T-helper 1 cell (primary cell): ENCODE measurements at places on chromosomes 6 and 20.

DNA sequence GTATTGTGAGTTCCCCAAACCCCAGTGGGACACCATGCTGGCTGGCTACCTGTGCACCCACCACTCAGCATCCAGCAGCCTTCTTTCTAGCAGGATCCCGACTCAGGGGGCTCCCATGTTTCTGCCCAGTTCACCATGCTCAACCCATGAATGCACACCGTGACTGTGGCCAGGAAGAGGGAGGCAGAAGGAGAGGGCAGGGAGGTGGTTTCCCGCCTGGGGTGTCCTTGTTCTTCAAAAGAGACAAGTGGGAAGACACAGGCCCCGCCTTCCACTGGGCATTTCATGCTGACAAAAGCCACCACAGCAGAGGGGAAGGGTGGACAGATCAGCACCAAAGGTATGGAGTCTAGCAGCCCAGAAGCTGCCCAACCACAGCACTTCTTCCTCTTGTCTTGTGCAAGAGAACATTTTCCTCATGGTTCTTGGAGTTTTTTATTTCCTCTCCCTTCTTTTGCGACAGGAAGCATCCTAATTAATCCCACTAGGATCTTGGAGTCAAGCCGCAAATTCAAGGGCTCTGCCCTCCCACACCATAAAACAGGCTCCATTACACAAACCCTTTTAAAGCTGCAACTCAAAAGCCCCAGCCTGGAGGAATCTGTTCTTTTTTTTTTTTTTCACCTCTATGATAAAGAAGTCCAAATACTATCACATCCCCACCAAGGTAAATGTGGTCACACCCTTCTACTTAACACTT is 13.5 kb upstream of the ANKRD60 start:
- DNase-seq, result no peak

GRCh38 chr20:55488593-55488992 is 516.7 kb downstream of the CBLN4 start:
- no peak for DNase-seq

DNA sequence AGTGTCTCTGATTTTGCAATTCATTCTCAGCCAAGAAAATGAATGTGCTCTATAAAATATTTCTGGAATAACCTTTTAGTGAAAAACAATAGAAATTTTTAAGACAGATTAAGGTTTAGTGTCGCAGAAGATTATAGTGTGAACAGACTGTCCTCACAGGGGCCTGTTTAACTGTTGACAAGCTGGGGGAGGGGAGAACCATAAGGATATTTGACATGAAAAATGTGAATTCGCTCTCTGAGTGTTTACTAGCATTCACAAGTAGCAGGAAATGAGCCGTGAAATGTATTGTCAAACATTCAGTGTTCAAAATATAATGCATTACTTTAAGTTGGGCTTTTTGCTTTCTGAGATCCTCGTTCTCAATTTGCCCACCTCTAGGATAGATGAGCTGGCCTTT is 134.8 kb upstream of the TSHZ2 start:
- no peak for DNase-seq

- no peak for DNase-seq
These were observed 8.5 kb downstream of the IYD start for GRCh38 chr6:150377211-150377781.

DNA sequence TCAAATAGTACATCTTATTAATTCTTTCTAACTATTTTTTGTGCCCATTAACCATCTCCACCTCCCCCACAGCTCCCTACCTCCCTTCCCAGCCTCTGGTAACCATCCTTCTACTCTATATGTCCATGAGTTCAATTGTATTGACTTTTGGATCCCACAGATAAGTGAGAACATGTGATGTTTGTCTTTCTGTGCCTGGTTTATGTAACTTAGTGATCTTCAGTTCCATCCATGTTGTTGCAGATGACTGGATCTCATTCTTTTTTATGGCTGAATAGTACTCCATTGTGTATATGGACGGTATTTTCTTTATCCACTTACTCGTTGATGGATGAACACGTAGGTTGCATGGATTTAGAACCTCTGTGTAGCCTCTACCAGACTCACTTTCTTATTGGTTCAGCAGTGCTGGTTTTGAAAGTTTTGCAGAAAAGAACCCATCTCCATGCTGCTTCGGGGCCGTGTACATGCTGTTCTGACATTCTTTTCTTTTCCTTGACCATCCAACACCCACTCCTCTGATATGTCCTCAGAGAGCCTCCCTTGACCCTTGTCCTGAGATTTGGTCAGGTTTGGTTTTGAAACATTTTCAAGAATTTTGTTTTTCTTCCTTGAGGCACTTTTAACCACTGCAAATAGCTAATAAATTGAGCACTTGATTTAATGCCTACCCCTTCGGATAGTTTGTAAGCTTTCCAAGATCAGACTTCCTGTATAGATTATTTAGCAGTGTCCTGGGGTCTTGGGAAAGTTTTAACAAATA is 231.2 kb upstream of the ZFP64 start:
- no peak for DNase-seq

- DNase-seq, result no peak
These were observed 55.0 kb downstream of the SCML4 start for GRCh38 chr6:107769053-107769658.
